GM03348 (cell line): ENCODE measurements at places on chromosomes 13 and 19.

DNA sequence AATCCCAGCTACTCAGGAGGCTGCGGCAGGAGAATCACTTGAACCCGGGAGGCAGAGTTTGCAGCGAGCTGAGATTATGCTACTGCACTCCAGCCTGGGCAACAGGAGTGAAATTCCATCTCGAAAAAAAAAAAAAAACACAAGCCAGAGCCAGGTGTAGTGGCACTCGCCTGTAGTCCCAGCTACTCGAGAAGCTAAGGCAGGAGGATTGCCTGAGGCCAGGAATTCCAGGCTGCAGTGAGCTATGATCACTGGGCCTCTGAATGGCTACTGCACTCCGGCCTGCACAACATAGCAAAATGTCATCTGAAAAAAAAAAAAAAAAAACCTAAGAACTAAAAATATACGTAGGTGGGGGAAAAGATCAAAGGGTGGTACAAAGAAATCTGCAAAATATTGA is 19.4 kb downstream of the EPS15L1 start:
- DNase-seq, result no peak

DNA sequence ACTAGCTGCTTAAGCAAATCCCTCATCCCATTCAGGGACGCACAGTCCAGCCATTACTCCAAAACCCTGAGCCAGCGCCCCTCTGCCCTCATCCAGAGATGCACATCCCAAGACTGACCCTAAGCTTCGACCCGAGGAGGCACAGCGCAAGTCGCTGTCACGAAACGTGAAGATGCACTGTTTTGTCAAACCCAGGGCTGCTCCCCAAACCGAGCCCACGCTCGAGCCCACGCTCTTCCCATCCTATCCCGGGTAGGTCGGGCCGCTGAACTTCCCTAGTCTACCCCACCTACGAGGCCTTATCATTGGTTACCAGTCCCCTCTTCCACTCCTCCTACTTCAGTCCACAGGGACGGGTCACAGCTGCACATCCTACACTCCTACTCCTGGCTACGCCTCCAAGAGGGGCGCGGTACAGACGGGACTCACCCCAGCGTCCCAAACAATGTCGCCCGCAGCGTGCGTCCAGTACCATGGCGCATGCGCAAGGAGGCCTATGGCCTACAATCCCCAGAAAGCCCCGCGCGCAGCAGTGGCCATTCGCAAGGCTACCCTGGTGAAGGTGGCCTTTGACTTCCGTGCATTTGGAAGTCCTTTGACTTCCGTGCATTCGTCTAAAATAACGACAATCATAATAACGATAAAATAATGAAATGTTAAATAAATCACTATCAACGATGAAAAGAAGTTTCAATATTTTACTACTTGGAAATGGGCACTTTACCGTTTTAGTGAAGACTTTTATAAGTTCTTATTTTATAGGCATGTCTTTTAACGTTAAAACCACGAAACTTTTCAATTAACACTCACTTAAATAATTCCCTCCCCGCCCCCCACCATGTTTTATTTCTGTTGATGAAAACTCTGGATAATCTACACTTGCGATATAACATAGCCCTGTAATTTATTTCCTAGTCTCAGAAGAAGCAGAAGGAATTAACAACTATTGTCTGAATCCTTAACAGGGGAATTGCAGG is at the start of gene ZNF285:
TSS of gene ZNF285 (minus strand) at position 470 of the 977 bp plus-strand sequence. CDS start 4,395 bp downstream, outside the sequence.
- peak; percentile 98 for DNase-seq

DNA sequence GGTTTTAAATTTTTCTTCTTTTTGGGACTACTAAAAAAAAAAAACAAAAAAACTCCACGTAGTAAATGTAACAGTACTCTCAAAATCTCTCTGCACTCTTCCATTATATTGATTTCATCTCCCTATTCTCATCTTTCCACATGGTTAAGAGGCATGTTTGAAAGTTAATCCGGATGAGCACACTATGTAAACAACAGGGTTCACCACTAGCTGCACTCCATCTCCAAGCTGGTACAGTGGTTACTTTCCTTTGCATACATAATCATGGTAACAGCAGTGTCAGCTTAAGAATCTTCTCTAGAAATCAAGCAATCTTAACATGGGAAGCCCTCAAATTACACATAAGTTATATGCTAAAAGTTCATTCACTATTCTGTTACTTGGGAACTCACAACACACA is 92.6 kb downstream of the MIPEP start:
- DNase-seq, result no peak

DNA sequence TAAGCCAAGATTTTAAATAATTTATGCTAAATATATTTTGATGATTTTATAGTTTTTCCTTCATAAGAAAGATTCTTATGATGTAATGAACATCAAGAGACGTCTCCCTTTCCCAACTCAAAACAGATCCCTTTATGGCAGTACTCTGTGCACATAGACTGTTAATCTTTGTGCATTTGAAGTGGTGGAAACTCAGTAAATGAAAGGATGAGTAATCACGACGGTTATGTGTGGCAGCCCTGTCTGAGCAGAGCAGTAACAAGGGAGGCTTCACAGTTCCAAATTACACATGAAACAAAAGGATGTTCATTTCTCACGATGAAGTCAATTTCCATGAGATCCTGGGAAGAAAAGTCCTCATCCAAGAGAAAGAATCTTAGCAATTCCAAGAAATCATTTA is 498.1 kb downstream of the KLF5 start:
- DNase-seq, result no peak

GRCh38 chr13:33110713-33111413 is 94.6 kb downstream of the KL start:
- peak; percentile 46 for DNase-seq

DNA sequence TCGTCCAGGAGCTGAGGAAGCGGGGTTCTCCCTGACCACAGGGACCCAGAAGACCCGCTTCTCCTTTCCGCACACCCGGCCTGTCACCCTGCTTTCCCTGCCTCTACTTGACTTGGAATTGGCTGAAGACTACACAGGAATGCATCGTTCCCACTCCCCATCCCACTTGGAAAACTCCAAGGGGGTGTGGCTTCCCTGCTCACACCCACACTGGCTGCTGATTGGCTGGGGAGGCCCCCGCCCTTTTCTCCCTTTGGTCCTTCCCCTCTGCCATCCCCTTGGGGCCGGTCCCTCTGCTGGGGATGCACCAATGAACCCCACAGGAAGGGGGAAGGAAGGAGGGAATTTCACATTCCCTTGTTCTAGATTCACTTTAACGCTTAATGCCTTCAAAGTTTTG is 18.9 kb downstream of the VASP start:
- peak; percentile 83 for DNase-seq

- no peak for DNase-seq
Measured at GRCh38 chr19:31956771-31957392, 388.5 kb upstream of the ZNF507 start.

DNA sequence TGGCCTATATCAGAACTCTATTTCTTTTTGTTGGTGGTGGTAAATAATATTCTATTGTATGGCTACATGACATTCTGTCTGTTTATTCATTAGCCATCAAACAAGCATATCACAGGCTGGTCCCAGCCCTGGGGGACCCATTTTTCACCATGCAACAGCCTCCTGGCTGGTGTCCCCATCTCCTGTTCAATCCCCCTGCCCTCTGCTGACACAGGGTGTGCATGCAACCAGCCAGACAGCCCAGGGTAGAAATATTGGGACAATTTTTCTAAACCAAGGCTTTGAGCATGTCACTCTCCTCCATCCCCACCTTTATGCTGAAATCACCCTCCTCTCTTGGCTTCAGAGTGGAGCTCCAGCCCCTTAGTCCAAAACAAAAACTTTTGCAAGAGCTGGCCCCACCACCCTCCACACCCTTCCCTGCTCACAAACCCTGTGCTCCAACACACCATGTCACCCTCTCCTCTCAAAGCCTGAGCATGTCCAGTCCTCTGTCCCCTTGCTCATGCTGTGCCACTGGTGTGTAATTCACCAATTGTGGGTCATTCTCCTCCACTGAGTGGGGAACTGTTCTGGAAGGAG is 153.0 kb upstream of the UQCRFS1 start:
- DNase-seq, result no peak

GRCh38 chr19:30557927-30558557 is 185.9 kb downstream of the ZNF536 start:
- no peak for DNase-seq

DNA sequence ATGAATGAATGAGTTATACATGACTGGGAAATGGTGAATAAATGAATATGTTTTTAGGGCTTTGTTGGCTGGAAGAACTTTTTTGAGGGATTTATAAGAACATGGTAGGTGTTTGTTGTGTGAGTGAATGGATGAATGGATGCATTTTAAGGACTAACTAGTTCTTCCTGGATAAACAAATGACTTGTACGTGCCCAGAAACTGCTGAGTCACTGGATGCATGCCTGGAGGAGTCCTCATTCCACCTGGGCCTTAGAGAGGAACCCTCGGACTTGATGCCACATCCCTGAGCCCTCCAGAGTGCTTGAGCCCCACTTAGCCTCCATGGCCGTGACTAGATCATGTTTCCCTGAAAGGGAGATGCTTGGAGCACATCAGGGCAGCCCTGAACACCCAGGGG is 153.4 kb downstream of the DPF1 start:
- no peak for DNase-seq

DNA sequence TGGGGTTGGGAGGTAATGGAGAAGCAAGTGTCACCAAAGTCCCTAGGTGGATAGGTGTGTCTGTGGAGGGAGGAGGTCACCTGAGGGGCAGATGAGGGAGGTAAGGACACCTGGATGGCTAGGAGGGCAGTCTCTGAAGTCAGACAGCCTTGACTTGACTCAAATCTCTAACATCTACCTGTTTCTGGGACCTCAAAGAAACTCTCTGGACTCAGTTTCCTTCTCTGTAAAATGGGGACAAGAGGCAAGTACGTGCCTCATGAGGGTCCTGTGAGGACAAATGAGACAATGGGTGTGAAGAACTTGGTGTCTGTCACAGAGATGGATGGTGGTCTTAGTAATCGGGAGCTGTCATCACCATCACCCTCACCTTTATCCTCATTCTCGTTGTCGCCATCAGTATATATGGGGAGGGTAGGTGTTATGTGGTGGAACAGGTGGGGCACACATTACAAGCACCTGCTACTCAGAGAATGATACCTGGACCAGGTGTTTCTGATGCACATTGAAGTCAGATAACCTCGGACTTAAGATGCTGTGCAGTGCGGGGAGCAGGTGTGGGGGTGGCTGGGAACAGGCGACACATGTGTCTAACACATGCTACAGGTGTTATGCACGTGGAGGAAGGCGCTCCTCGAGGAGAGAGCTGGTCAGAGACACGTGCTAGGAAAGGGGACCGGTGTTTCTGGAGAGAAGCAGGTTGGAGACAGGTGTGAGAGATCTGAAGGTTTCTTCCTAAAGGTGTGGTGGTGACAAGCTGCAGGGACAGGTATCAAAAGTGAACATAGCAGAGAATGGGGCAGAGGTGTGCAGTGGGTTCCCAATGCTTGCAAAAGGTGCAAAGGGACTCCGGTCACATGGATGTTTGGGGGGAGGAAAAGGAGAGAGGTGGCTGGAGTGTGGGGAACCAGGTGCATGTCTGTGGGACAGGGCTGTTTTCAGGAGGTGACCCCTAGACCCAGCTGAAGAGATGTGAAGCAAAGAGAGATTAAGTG is 3.8 kb downstream of the ERFL start:
- no peak for DNase-seq

GRCh38 chr13:95221971-95222732 is 79.1 kb downstream of the ABCC4 start:
- no peak for DNase-seq
